ENCODE measurements at places on chromosomes 12 and 14. TPM values are rescaled to one million over a fixed set of nuclear protein-coding genes. Genes with fewer than 3 reads are reported as not detected.

Gene CLEC14A
- not detected for total RNA-seq

Gene CACNA1C
- 1.8 TPM for total RNA-seq

Gene PLA2G1B
- total RNA-seq = not detected

Gene PTPRO
- total RNA-seq = 3.0 TPM

Gene SPX
- 1.4 TPM for total RNA-seq

Gene SMOC1
- total RNA-seq = 5.9 TPM

Gene NTS
- not detected for total RNA-seq

Gene FAR2
- 21.9 TPM for total RNA-seq

Gene CBLN3
- not detected for total RNA-seq

Gene DAO
- not detected for total RNA-seq

Gene CD69
- total RNA-seq = 0.57 TPM

Gene ASIC1
- total RNA-seq = not detected

Gene KNTC1
- 56.9 TPM for total RNA-seq

Gene SERPINA6
- 4.1 TPM for total RNA-seq

Gene CELA1
- total RNA-seq = not detected

Gene PLEKHG7
- not detected for total RNA-seq

Gene TAS2R14
- 0.15 TPM for total RNA-seq

Gene MYH6
- total RNA-seq = not detected

Gene DTX1
- total RNA-seq = 0.24 TPM

Gene TBC1D30
- 11.8 TPM for total RNA-seq

Gene IFT43
- total RNA-seq = 41.5 TPM

Gene CFAP251
- total RNA-seq = 4.2 TPM

Gene KRT75
- total RNA-seq = 1.1 TPM

Gene ZC2HC1C
- 4.3 TPM for total RNA-seq

Gene OAS2
- 5.1 TPM for total RNA-seq

Gene CCDC177
- total RNA-seq = not detected

Gene C12orf75
- 103 TPM for total RNA-seq

Gene EPS8
- 31.6 TPM for total RNA-seq

Gene KRT71
- total RNA-seq = not detected

Gene TAC3
- not detected for total RNA-seq

Gene P2RX7
- 1.3 TPM for total RNA-seq

Gene CDKN1B
- 29.7 TPM for total RNA-seq

Gene GLT8D2
- 4.0 TPM for total RNA-seq

Gene EXOC5
- total RNA-seq = 80.3 TPM

Gene PTPN21
- total RNA-seq = 4.8 TPM

Gene IFNG
- total RNA-seq = not detected

Gene KRAS
- total RNA-seq = 14.3 TPM

Gene GPRC5D
- total RNA-seq = not detected

Gene GPRC5A
- 10.5 TPM for total RNA-seq

Gene PDZRN4
- total RNA-seq = not detected

Gene FITM1
- 2.7 TPM for total RNA-seq

Gene ADAM20
- total RNA-seq = 0.34 TPM

Gene ACSM4
- not detected for total RNA-seq

Gene FOXN4
- total RNA-seq = 0.12 TPM

Gene HOXC4
- total RNA-seq = 2.4 TPM

Gene ANKRD33
- not detected for total RNA-seq

Gene RNASE4
- 5.2 TPM for total RNA-seq

Gene TMPRSS12
- total RNA-seq = not detected

Gene ZNF219
- total RNA-seq = 13.4 TPM

Gene FNTB
- total RNA-seq = 15.8 TPM

Gene TRPV4
- total RNA-seq = 0.65 TPM

Gene TSPAN8
- total RNA-seq = not detected

Gene OTUB2
- total RNA-seq = 2.7 TPM

Gene PTGER2
- total RNA-seq = 6.5 TPM

Gene DNAH10
- 0.06 TPM for total RNA-seq

Gene TBX3
- total RNA-seq = 13.7 TPM

Gene PAPLN
- total RNA-seq = 1.7 TPM

Gene BEST3
- total RNA-seq = 0.29 TPM

Gene VRTN
- not detected for total RNA-seq
